ENCODE measurements at places on chromosomes 11 and 22.
A peak's percentile ranks its signal among the peaks of the same experiment; 100 is the strongest.

- DNase-seq, result no peak
Measured at GRCh38 chr22:19990188-19990587, 26.4 kb downstream of the ARVCF start.

GRCh38 chr22:28894807-28895206, 11.4 kb downstream of the ZNRF3 start:
- no peak for DNase-seq

DNA sequence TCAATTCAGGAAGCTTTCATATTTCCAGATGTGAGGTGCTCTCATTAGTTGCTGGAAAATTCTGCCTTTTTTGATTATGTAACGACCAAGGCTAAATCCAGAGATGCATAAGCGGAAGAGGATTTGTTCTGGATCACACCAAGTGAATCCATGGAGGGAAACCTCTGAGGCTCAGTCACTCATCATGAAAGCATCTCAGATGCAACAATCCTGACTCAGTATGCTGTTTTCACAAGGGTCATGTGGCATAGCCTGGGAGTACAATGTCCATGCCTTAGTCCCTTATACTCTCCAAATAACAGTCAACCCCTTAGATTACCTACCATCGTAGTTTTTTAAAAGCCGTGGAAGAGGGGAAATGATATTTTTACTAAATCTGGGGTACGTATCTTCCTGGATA, 445.6 kb downstream of the NTM start:
- no peak for DNase-seq

- DNase-seq, result no peak
Measured at GRCh38 chr22:47600281-47600680, 837.8 kb downstream of the TBC1D22A start.

DNA sequence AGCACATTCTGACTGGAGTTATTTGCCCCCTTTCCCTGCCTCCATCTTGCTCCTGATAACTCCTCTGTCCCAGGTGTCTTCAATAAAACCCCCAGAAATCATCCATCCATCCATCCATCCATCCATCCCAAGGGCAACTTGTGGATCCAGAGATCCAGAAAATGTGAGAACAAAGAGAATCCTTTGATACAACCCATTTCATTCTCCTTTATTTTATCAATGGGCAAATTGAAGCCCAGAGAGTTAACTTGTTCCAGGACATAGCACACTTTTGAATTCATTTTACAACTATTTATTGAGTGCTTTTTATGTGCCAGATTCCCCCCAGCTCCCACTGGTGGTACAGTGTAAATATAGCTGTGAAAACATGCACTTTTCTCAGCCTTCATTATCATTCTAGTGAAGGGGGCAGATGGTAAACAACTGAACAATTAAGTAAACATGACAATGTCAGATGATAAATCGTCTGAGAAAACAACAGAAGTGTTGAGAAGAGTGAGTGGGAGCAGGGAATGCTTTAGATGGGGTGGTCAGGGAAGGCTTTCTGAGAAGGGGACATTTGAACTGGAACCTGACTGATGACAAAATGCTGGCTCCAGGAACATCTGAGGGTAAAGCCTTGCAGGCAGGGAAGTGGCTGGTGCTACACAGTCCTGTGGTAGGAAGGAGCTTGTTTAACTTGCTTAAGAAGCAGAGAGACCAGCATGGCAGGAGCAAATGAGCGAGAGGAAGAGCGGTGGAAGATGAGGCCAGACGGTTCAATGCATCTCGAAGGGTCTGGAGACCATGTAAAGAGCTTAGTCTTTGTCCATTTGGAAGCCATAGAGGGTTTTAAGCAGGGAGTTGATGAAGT, 80.0 kb upstream of the TIMP3 start:
- DNase-seq, result no peak

DNA sequence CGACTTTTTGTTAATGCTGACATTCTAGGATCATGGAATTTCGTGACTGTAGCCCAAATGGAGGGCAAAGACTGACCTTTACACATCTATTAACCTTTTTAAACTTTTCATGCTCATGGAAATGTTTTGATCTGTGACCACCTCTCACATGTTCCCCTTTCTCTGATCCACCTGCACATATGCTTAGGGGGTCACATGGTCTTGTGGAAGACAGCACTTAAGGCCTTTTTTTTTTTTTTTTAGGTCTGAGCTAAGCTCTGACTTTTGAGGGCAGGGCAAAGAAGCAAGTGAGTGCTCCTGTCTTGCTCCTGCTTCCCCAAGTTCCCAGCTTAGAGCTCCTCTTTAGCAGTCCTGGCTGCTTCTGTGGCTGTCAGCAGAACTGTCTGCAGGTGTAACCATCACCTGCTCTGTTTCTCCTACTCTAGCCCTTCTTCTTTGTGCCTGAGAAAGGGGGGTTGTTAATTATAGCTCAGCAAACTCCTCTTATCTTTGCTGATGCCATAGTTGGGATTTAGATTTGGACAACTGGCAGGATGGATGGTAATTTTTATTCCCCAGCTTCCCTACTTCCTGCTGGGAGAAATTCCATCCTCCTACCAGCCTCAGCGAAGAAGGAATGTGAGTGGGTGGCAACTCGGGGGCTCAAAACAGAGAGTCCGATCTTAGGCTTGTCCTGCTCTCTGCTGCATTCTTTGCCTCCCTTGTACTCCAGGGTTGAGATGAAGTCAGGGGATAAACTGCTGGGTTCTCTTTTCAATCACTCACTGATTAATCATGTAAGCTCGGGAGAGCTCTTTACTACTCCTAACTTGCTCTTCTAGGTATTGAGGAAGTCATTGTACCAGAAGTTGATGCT, 64.4 kb downstream of the GRAMD1B start:
- DNase-seq, result no peak

- no peak for DNase-seq
Measured at GRCh38 chr11:831961-832528, 707 bp upstream of the CD151 start.

GRCh38 chr11:8870411-8871170, 40.4 kb upstream of the AKIP1 start:
- peak; percentile 14 for DNase-seq

GRCh38 chr11:68481579-68482240, 21.2 kb downstream of the PPP6R3 start:
- no peak for DNase-seq

- DNase-seq, result no peak
Measured at GRCh38 chr11:76773921-76774361, 9.2 kb upstream of the TSKU start.

GRCh38 chr22:41260871-41261270, 20.1 kb upstream of the CHADL start:
- DNase-seq, result no peak

DNA sequence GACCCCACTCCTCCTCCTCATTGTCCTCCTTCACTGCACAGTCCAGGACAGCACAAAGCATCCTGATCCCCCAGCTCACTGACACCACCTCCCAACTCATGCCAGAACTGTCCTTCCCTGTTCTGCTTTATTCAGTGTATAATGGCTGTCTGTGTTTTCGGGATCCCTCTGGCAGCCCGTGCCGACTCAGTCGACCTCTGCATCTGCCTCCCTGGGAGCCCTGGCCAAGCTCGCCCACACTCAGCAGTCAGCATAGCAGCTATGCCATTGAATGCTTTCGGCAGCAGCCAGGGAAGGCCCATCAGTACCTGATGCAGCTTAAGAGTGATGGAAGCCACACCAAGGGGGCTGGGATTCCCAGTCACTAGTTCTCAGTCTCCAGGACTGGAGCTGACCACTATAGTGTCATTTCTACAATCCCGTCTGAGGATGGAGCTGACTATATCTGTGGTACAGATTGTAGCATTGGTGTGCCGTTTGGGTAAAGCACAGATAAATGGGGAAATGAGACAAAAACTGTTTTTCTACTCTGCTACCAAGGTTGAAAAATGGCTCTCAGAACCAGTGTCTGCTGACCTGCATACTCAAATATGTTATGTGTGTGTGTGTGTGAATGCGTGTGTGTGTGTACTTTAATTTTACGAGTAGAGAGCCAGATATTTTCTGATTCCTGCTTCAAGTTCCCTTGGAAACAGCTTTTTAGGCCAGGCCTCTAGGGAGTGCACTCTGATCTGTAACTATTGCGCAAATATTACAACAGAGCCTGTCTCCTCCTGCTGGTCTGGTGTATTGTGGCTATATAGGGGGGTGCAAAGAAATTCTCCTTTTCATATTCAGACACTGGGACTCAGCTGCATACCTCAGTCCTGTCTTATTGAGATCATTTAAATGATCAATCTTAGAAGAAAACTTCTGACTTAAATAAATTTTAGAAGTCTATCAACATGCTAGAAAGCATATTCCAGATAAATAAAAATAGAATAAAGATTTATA, 78.8 kb upstream of the TOP3B start:
- DNase-seq, result no peak

DNA sequence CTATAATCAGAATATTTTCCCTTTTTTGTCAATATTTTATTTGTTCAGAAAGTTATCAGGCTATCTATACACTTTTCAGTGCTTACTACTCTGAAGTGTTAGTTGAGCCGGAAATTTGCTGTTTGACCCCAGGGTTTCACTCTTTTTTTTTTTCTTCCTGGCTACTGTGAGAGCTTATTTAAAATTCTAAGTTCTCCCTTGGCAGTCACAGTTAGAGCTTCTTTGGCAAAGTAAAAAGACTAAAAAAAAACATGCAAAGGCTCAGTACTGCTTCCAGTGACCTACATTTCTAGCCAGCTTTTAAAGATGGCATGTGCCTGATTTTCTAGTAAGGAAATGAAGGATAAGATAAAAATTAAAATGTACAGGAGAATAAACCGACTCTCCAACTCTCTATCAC, 48.4 kb downstream of the ELP4 start:
- no peak for DNase-seq

- no peak for DNase-seq
Measured at GRCh38 chr11:27411328-27411727, 48.3 kb upstream of the CCDC34 start.

GRCh38 chr11:133724116-133724515, 121.2 kb downstream of the SPATA19 start:
- DNase-seq, result no peak

Data from NCI-H510A (cell line).